Fibroblast of skin of right quadriceps (primary cell): ENCODE measurements at places on chromosomes 5 and 9.

GRCh38 chr9:129322022-129322621 lies 144.1 kb upstream of the IER5L start:
- DNase-seq = no peak

DNA sequence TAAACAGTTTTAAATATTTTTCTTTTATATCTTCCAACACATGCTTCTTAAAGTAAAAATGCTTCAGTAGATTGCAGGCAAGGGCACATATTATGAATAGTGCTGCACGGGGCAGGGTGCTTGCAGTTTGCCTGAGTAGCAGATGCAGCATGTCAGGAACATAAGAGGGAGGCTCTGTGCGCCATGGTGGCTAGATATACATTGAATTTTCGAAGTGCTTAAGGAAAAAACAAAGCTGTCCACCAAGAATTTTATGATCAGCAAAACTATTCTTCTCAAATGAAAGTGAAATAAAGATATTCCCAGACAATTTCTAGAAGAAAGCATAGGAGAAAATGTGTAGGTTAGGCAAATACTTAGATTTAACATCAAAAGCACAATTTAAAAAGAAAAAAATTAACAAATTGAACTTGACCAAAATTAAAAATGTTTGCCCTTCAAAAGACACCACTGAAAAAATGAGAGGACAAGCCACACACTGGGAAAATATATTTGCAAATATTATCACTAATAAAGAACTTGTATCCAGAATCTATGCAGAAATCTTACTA lies 213.2 kb downstream of the NR3C1 start:
- no peak for DNase-seq

DNA sequence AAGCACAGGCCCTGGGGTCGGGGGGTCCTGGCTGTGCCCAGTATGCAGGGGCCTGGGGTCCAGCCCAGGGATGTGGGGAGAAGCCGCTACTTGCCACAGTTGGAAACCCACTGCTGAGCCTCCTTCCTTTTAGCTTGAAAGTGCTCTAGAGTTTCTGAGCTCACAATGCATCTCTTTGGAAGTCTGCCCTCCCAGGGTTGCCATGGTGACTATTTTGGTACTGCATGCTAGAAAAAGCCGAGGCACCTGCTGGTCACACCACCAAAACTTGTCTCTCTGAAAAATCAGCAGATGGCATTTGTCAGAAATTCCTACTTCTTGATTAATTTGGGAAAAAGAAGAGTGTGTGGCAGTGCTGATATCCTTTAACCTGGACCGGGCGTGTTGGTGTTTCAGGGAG lies 151.8 kb downstream of the SEC61B start:
- no peak for DNase-seq

GRCh38 chr5:130885691-130886090 lies 279.4 kb downstream of the HINT1 start:
- DNase-seq = no peak

DNA sequence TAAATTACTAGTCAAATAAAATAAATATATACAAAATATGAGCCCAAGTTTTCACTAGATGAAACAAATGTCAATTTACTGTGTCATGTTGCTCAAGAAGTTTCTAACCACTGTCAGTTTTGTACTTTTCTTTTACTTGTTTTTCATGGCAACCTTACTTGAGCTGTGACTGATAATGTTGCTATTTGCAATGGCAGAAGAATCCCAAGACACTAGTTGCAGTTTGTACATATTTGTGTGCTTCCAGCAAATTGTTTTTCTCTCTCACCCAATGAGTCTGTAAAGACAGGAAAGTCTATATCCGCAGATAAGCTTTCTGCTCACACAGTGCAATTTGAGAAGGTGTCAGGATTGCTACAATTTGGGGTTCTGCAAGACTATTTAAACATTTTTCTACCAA lies 338.6 kb upstream of the PCSK5 start:
- DNase-seq = peak; percentile 1

DNA sequence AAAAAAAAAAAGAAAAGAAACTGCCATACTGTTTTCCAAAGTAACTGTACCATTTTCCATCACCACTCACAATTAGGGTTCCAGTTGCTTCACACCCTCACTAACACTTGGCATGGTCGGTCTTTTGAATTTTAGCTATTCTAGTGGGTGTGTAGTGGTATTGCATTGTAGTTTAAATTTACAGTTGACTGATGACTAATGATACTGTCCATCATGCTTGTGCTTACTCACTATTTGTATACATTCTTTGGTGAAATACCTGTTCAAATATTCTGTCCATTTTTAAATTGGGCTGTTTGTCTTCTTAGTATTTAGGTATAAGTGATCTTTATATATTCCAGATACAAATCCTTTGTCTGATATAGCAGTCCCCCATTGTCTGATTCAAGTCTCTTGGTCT lies 36.2 kb upstream of the ZNF169 start:
- DNase-seq = no peak

GRCh38 chr5:23372177-23372576 lies 135.2 kb upstream of the PRDM9 start:
- no peak for DNase-seq

- DNase-seq = no peak
Measured at GRCh38 chr9:88916894-88917293, 74.4 kb upstream of the S1PR3 start.
